ENCODE measurements at places on chromosomes 4 and X.

GRCh38 chr4:83083925-83084475 is 30.5 kb downstream of the PLAC8 start:
- DNase-seq: no peak

- no peak for DNase-seq
These were observed 49.6 kb downstream of the ABLIM2 start for GRCh38 chr4:8108991-8109390.

DNA sequence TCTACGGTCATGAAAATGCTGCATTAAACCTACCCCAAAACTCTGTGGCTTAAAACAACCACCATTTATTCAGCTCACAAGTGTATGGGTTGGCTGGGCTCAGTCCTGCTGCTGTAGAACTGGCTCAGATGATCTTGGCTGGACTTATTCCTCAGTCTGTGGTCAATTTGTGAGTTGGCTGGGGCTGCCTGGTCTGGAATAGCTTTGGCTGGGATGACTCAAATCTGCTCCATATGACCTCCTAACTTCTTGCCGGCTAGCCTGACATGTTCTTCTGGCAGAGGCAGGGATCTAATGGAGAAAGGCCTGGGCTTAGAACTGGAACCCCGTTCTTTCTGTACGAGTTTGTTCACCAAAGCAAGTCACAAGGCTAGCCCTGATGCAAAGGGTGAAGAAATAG is 71.7 kb downstream of the CFAP299 start:
- DNase-seq: peak; percentile 66

- peak; percentile 58 for DNase-seq
These were observed 223.1 kb upstream of the SLIT2 start for GRCh38 chr4:20028645-20029044.

DNA sequence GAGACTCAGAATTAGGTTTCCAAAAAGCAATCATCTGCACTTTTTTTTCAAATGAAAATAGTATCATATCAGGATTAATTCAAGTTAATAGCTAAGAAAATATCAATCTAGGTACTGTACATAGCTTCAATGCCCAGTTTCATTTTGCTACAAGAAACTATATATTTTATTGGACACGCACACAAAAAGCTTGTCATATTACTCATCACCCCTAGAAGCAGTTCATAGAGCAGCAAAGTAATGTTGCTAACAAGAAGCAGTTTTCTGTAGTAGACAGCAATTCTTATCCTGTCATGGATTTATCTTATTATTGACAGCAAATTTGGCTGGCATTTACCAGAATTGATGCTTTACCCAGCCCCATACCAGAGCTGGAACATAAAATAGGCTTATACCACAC is 52.3 kb upstream of the LSM6 start:
- no peak for DNase-seq

GRCh38 chr4:122827258-122827878 is 737 bp downstream of the FGF2 start:
- peak; percentile 41 for DNase-seq

GRCh38 chr4:150164956-150165629 is 86.8 kb downstream of the DCLK2 start:
- DNase-seq: peak; percentile 68

- DNase-seq: no peak
These were observed 394.8 kb upstream of the IGFBP7 start for GRCh38 chr4:57504797-57505530.

- no peak for DNase-seq
These were observed 30.2 kb downstream of the ARSD start for GRCh38 chrX:2898846-2899512.

DNA sequence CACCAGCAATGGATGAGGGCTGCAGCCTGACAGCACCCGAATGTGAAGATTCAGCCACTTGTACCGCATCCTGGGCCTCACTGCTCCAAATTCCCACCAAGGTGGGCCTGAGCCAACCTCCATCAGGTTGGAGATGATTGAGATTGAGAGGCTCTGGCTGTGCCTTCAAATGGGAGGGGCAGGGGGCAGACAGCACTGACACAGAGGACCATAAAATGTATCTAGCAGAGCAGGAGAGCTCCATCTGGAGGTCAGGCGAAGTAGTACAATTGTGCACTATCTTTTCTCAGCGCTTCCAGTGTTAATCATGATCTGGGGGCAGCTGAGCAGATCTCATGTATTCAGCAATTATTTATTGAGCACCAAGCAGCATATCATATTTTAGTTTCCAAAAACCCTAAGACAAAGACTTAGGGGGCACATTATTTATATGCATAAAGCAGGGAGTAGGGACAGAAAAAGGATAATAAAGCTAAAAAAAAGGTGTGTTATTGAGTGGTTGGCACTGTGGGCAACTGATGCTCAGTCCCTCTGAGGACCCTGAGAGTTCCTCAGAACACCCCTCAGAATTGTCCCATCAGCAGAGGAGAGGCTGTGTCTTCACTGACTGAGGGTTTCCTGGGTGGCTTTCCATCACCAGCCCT is 31.6 kb upstream of the C1QTNF7 start:
- DNase-seq: peak; percentile 49

DNA sequence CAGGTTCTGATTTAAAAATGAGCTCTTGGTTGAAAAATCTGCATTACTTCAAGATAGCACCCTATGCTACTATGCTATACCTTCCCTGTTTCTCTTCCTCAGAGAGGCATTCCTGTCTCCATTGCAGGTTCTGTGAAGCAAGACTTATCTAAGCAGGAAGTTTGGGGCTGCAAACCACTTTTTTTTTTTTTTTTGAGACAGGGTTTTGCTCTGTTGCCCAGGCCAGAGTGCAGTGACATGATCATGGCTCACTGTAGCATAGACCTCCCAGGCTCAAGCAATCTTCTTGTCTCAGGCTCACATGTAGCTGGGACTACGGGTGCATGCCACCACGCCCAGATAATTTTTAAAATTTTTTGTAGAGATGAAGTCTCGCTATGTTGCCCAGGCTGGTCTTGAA is 4.0 kb upstream of the CCNG2 start:
- no peak for DNase-seq

DNA sequence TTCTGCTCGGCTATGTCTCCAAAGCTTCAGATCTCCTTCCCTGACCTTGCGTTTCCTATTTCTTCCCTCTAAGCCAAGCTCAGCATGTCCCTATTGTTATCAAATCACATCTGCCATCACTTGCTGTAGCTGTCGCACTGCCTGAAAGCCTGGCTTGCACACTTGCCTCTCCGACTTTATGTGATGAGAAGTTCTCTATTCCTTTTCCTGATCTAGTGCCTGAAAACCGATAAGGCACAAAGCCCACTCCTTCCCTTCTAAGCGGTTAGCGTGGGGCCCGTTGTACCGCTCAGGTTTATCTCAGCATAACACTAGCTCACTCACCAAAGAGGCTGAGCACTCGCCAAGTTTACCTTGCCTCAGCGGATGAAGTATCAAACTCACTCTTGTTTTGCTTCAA is 816 bp downstream of the NMU start:
- peak; percentile 2 for DNase-seq

DNA sequence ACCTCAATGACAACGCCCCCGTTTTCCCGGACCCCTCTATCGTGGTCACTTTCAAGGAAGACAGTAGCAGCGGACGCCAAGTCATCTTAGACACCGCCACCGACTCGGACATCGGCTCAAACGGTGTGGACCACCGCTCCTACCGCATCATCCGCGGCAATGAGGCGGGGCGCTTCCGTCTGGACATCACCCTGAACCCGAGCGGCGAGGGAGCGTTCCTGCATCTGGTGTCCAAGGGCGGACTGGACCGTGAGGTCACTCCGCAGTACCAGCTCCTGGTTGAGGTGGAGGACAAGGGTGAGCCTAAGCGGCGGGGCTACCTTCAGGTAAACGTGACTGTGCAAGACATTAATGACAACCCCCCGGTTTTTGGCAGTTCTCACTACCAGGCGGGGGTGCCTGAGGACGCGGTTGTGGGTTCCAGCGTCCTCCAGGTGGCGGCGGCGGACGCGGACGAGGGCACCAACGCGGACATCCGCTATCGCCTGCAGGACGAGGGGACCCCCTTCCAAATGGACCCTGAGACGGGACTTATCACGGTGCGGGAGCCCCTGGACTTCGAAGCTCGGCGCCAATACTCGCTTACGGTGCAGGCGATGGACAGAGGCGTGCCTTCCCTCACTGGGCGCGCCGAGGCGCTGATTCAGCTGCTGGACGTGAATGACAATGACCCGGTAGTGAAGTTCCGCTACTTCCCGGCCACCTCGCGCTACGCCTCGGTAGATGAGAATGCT is 2.2 kb downstream of the FAT4 start:
- DNase-seq: peak; percentile 63
